ENCODE measurements at places on chromosomes 12 and 14.

GRCh38 chr12:25438638-25439037, 114.4 kb downstream of the LMNTD1 start:
- DNase-seq: no peak

DNA sequence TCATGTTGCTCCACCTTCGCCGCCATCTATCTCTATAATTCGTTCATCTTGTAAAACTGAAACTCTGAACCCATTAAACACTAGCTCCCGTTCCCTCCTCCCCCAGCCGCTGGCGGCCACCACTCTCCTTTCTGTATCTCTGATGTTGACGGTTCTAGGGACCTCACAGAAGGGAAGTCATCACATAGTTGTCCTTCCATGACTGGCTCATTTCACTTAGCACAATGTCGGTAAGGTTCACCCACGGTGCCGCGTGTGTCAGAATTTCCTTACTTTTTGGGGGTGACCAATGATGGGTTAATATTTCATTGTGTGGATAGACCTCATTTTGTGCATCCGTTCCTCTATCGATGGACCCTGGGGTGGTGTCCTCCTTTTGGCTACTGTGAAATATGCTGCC, 2.0 kb upstream of the CACNA2D4 start:
- no peak for DNase-seq

GRCh38 chr12:21942377-21942703, 1.1 kb upstream of the ABCC9 start:
- DNase-seq: no peak

DNA sequence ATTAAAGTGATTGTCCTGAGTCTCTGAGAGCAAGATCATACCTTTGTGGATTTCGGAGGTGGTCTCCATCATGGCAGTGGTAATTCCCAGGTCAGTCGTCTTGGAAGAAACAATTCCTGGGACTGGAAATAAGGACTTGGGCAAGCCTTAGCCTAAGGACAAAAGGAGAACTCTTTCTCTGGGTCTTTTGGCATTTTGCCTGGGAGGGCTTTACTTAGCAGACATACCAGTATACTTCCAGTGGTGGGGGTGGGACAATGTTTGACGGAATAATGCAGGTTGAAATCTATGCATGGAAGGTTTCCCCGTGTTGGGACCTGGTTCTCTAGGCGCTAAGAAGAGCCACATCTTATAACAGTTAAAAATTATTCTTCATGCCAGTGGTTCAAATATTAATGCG, 70.4 kb upstream of the USP44 start:
- DNase-seq: no peak

- DNase-seq: no peak
Observed at GRCh38 chr12:46260124-46260912, 8.5 kb downstream of the SLC38A1 start.

GRCh38 chr14:24815543-24815942, 181.6 kb upstream of the GZMB start:
- no peak for DNase-seq

DNA sequence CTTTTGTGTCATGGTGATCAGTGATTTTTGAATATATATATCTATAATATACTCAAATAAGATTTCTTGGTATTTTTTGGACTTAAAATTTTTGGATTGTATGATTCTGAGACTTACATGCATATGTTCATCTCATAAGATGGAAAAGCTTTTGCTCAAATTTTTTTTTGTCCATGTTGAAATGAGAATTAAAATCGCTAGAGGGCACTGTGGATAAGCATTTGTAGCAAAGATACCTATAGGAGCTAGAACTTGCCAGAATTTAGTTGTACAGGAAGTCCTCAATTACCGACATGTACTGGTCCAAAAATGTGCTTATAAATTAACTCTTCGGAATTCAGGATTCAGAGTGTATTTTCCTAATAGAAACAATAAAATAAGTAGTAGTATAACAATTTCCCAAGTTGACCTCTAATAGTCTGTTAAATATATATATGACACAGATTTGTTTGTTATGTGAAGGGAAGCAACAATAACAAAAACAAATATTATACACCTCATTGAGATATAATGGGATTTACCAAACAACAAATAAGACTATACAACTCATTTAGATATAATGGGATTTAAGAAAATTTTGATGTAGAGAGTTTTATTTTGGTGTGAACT, 179.6 kb downstream of the TMEM117 start:
- no peak for DNase-seq

Data from activated CD4-positive, alpha-beta T cell treated with anti-CD3 and anti-CD28 coated beads for 1 hour (primary cell).